DMS53 (cell line): ENCODE measurements at places on chromosomes 5 and 9.

DNA sequence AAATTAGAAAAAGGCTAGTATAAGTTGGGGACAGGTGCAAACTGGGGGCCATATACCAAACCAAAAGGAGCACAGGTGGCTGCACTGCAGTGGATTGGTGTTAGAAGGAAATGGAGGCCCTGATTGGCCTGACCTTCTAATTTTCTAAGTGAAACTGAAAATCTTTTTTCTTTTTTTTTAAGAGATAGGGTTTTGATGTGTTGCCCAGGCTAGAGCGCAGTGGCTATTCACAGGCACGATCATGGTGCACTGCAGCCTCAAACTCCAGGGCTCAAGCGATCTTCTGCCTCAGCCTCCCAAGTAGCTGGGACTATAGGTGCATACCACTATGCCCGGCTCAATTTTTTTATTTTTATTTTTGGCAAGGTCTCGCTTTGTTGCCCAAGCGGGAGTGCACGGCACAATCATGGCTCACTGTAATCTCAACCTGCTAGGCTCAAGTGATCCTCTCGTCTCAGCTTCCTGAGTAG is 9.8 kb upstream of the CCDC69 start:
- DNase-seq = no peak

DNA sequence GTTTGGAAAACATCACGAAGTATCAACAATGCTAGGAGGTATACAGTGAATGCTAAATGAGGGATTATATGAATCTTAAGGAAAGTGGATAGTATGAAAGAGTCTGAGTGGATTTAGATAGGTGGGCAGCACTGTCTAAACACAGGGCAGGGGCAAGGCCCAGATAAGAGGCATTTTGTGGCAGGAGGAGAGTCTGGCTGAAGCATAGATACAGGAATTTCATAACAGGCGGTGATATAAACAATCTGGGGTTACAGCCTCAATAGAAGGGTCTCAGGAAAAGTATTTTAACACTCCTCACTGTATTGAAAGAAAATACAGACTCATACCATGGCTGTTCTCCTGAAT is 96.9 kb downstream of the PLPP1 start:
- no peak for DNase-seq

- no peak for DNase-seq
Measured at GRCh38 chr9:88826181-88826580, 165.1 kb upstream of the S1PR3 start.

GRCh38 chr9:26947736-26948135 is 694 bp upstream of the PLAA start:
- DNase-seq = peak; percentile 33

GRCh38 chr5:143673676-143674468 is 138.1 kb upstream of the HMHB1 start:
- peak; percentile 79 for DNase-seq

GRCh38 chr9:128120741-128121465 is 6.6 kb downstream of the PTGES2 start:
- no peak for DNase-seq

GRCh38 chr9:113875459-113876150 is 504 bp upstream of the ZNF618 start:
- peak; percentile 59 for DNase-seq

GRCh38 chr5:143196601-143197259 is 206.8 kb downstream of the NR3C1 start:
- DNase-seq = no peak

GRCh38 chr5:203246-203930 is 12.1 kb downstream of the LRRC14B start:
- no peak for DNase-seq

GRCh38 chr5:6178846-6179532 is 199.4 kb downstream of the MED10 start:
- no peak for DNase-seq

GRCh38 chr5:1840071-1840547 is 38.9 kb downstream of the NDUFS6 start:
- DNase-seq = no peak

GRCh38 chr9:295576-295975 is 80.9 kb downstream of the DOCK8 start:
- no peak for DNase-seq

- peak; percentile 12 for DNase-seq
Measured at GRCh38 chr9:6068983-6069382, 53.6 kb upstream of the RANBP6 start.

GRCh38 chr9:121178676-121179372 is 22.8 kb downstream of the RAB14 start:
- DNase-seq = no peak

DNA sequence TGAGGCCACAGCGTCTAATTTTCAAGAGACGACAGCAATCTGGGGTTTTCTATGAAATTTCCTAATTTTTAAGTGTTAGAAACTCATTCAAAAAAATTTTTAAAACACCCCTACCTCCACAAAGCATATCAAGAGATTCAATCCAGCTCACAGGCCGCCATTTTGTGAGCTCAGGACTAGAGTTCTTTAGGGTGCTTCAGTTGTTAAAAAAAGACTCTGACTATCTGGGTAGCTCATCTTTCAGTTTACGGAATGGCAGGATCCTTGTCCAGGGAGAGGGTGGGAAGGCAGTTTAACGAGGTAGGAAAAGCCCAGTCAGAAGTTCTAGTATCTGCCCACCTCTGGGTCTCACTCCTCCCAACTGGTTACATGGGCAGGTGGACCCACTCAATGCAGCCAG is 43.1 kb downstream of the CAMK2A start:
- DNase-seq = no peak

GRCh38 chr9:92435263-92435662 is 11.0 kb upstream of the OMD start:
- no peak for DNase-seq

DNA sequence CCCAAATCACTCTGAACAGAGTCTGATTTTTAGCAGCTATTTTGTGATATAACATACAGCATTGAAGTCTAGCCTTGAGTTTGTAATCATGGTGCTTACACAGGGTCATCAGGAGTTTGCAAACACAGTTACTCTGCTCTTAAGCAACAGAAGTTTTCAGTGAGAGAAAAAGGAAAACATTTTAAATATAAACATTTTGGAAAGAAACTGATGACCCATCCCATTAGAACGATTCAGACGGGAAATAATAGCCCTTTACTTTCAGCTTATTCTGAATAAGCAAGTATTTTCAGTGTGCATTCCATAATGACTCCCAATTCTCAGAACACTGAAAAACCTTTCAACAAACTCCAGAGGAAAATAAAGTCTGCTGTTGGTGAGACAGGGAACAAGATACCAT is 46.7 kb upstream of the TMC1 start:
- no peak for DNase-seq

- DNase-seq = no peak
Measured at GRCh38 chr5:81719743-81720345, 31.1 kb downstream of the SSBP2 start.

DNA sequence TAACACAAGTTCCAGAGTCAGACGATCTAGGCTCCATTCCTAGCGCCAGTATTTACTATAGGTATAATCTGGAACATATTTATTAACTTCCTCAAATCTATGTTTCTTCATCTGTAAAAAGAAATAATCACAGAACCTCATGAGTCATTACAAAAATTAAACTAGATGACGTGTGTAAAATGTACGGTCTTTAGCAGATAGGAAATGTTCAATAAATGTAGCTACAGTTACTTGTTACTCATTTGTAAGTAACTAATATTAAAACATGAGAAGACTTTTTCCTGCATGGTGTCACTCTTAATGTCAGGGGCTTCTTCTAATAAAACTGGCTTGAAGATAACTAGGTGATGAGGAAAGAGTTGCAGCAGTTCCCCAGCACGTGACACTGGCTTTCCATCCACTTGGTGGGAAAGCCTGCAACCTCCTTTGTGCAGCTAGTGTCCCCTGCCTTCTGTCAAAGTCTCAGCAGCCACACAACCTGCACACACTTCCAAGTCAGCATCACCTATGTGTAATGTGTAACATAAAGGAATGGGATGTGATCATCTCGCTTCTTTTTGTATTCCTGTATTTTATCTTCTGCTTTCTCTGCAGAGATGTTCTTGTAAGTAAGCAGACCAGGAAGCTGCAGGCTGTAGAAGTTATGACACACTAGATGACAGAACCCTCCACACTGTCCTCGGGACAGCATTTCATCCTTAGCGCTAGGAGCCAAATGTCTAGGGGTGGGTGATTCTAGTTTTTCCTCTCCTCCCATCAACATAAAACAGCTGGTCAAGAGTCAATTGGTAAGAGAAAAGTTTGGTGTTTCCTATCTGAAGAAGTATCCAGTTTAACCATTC is 1.8 kb upstream of the JAKMIP2 start:
- peak; percentile 14 for DNase-seq

- DNase-seq = no peak
Measured at GRCh38 chr5:55969956-55970355, 24.8 kb downstream of the IL6ST start.

GRCh38 chr9:127202461-127203169 is 62.0 kb upstream of the GARNL3 start:
- DNase-seq = no peak

DNA sequence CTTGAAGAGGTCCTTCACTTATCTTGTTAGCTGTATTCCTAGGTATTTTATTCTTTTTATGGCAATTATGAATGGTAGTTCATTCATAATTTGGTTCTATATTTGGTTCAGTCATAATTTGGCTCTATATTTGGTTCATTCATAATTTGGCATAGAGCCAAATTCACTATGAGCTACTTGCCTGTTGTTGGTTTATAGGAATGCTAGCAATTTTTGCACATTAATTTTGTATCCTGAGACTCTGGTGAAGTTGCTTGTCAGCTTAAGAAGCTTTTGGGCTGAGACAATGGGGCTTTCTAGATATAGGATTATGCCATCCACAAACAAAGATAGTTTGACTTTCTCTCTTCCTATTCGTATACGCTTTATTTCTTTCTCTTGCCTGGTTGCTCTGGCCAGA is 142.2 kb downstream of the PLCXD3 start:
- DNase-seq = no peak

GRCh38 chr9:108191065-108191464 is 664.7 kb downstream of the ACTL7B start:
- no peak for DNase-seq

GRCh38 chr9:122248448-122248865 is 16.2 kb downstream of the RBM18 start:
- no peak for DNase-seq

- DNase-seq = no peak
Measured at GRCh38 chr9:133779081-133779480, 40.9 kb upstream of the SARDH start.

GRCh38 chr9:36086442-36086841 is 49.7 kb downstream of the RECK start:
- no peak for DNase-seq

DNA sequence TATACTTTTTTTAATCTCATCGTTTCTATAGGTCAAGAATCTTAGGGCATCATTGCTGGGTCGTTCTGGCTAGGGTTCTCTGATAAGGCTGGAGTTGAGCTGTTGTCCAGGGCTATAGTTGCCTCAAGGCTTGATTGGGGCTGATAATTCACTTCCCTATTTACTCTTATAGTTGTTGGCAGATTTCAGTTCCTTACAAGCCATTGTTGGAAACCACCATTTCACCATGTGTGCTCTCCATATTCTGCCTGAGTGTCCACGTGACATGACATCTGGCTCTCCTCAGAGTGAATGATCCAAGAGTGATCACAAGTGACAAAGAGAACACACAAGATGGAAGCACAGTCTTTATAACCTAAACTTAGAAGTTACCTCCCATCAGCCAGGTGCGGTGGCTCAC is 852.2 kb downstream of the EFNA5 start:
- DNase-seq = no peak

- DNase-seq = no peak
Measured at GRCh38 chr9:106479679-106480078, 383.3 kb upstream of the ZNF462 start.

DNA sequence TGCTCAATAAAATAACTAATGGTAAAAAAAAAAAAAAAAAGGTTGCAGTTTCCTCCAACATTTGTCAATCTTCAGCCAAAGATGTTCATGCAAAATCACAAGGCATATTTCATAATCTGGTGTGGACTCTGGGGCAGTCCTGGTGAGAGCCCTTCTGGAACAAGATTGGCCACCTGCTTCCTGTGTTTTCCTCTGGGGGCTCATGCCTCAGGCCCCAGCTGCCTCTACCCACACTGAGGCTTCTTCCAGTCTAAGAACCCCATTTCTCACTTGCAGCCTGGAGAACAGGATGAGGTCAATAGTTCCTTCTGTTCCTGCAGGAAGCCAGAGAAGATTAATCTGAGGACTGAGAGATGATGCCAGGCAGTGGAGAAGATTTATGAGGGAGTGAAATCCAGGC is 492.6 kb upstream of the BRINP1 start:
- DNase-seq = no peak

- DNase-seq = no peak
Measured at GRCh38 chr9:119577881-119578280, 208.6 kb upstream of the BRINP1 start.

- DNase-seq = peak; percentile 83
Measured at GRCh38 chr5:52725065-52725746, 62.5 kb upstream of the ITGA1 start.

GRCh38 chr5:80985600-80986228 is 25.6 kb downstream of the RASGRF2 start:
- peak; percentile 29 for DNase-seq

DNA sequence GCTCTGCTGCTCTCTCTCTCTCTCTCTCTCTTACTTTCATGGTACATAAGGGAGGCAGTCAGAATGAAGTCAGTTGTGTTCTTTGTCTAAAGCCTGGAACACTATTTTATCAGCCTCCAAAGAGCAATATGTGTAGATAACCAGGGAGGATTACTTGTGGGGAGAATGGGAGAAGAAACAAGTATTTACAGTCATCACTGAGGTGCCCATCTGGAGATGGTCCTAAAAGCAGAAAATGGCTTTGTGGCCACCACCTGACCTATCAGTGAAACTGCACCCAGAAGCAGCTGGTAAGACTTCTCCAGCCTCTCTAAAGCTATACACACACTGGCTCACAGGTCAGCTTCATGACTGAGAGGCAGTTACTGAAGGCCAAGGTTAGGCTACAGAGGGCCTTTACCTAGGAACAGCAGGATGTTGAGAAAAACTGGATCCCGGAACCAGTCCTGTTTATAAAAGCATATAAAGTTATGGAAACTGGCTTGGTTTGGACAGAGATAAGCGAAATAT is 75.1 kb downstream of the MRPS27 start:
- peak; percentile 72 for DNase-seq

DNA sequence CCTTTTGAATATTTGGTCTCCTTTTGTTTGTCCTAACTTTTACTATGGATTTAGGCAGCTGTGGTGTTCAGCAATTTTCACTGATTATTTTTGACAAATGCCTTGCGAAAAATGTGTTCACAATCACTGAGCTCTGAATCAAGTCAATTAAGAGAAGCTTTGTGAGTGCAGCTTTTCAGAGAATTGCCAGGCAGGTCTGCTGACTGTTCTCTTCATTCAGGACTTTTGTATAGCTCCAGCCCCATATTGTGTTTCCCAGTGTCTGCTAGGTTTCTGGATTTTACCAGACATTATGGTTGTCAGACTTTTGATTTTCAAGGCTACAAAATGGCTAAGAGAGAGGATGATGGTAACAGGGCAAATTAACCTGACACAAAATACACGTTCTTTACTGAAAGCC is 1055.9 kb downstream of the CDH18 start:
- DNase-seq = no peak

GRCh38 chr5:124801551-124801950 is 55.1 kb upstream of the ZNF608 start:
- no peak for DNase-seq

- DNase-seq = no peak
Measured at GRCh38 chr5:16051246-16051755, 128.3 kb downstream of the MARCHF11 start.

GRCh38 chr5:175830586-175831300 is 40.6 kb upstream of the CPLX2 start:
- no peak for DNase-seq

- no peak for DNase-seq
Measured at GRCh38 chr5:110343616-110344015, 382.9 kb downstream of the TMEM232 start.

- DNase-seq = no peak
Measured at GRCh38 chr5:13580058-13580457, 364.4 kb downstream of the DNAH5 start.
